Stimulated activated naive B cell treated with anti-CD40 and anti-IgM and Interleukin-4, amounts not matched to agents 10 μg/mL and 1 μg/mL and 100 μg/mL, for 72 hours (primary cell): ENCODE measurements at places on chromosomes 7 and 10.

DNA sequence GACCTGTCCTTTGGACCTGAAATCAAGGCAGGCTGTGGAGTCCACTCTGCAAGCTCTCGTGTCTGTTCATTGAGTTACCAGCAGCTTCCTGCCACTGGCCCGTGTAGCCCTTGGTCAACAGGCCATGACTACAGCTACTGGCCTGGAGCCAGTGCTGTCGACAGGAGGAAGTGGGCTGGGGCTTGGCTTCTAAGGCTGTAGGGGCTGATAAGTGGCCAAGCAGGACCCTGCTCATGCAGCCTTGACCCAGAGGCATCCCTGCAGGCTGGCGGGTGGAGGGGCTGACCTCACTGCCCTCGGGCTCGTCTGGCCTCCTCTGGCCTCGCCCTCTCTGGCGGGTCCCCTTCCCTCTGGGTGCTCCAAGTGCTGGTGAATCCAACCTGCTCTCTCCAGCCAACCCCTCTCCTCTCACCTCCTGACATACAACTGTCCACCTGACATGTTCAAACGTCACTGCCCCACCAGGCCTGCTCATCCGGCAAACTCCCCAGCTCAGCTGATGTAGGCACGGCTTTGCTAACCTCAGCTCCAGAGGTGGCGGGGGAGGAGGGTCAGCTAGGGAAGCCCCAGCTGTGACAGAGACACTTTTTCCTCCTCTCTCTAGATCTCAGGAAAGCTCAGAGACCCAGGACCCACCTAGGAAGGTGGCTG lies 188.6 kb upstream of the LYZL2 start:
- no peak for DNase-seq

GRCh38 chr7:16422103-16422435 lies 731 bp upstream of the CRPPA start:
- no peak for DNase-seq

DNA sequence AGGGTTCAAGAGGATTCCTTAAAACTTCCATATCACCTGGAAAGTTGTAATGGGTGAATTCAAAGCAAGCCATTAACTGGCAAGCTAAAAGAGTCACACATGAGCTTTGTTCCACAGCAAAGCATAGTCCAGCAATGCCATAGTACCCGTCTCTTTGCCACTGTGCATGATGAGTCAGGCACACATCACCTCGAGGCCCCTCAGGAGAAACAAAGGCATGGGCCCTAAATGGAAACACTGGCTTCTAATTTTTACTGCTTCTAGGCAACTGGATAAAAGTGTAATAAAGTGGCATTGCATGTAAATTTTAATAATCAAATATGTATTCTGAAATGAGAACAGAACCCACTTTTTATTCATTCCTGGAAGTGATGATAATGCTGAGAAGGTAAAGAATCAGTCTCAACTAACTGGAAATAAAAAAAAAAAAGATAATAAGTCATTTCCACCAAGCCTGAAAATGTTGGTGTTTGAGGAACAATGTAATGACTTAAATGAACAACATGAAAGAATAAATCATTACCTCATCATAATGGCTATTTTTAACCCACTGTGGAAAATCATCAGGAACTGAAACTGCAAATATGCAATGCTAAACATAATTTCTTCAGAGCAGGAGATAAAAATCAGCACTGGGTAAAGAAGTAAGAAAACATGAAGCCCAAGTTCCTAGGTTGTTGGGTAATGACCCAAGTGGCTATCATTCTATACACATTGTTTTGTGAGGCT lies 104.9 kb downstream of the CDK6 start:
- DNase-seq = no peak

DNA sequence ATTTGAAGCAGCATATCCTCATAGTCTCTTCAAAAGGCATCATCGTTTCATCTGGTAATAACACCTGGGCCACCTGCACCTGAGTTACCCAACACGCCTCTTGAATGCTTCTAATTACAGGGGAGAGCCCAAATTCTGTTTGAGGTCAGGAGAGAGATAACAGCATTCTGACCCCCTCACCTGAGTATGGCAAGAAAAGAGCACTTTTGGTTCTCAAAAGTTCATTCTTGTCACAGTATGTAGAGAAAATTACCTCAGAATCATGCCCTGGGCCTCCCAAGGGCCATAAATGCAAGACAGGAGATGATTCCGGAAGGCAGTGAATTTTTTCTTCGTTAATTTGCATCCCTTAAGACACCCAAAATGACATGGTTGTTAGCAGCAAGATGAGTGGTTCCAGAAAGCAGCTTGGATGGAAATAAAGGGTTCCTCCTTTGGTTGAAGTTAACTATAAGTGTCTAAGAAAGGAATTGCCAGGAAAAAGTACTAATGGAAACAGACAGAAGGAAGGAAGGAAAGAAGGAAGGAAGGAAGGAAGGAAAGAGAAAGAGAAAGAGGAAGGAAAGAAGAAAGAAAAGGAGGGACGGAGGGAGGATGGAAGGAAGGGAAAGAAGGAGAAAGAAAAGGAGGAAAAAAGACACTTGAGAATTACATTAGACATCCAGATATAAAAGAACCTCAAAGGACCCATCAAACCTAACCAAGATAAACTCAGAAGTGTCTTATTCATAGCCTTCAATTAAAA lies 228.4 kb upstream of the RHOBTB1 start:
- DNase-seq = no peak

DNA sequence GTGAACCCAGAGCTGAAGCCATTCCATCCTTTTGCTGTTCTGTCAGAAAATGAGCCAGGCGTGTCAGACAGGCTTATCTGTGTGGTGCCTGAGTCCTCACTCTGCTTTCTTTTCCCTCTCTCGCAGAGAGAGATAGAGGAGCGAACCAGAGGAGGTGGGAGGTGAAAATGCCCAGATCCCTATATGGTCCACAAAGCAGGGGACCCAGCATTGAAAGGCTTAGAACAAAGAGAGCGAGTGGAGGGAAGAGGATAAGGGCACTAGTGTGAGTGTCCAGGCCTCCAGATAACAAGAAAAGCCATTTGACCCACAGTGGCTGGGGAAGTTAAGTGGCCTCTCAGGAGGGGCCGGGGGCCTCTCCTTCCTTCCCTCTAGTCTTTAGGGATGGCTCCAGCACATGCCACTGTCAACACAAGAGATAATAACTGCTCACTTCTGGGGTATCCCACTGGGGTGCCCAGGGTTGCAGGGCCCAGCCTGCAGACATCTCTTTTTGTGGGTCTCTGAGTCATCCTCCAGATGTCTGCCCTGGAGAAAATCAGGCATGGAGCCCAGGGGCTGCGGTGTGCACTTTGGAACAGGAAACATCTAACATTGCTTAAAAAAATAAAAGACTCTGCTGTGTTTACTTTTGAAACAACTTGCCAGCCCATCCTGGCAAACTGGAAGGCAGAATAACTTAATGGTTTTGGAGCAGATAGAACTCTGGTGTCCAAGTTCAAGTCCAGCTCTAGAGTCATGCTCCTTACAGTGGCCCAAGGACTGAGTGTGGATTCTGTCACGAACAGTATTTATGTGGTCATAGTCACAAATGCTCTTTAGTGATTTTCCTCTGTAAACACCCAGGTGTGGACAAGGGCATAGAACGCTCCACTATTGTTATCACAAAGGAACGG lies 189.5 kb downstream of the CXCL12 start:
- no peak for DNase-seq

GRCh38 chr10:11882646-11883375 lies 59.7 kb downstream of the PROSER2 start:
- DNase-seq = no peak

- no peak for DNase-seq
These were observed 276.0 kb downstream of the RPS24 start for GRCh38 chr10:78309536-78310237.
